T-helper 1 cell (primary cell): ENCODE measurements at places on chromosomes 7 and 10.

GRCh38 chr7:118737935-118738334 is 513.4 kb downstream of the ANKRD7 start:
- DNase-seq = no peak

DNA sequence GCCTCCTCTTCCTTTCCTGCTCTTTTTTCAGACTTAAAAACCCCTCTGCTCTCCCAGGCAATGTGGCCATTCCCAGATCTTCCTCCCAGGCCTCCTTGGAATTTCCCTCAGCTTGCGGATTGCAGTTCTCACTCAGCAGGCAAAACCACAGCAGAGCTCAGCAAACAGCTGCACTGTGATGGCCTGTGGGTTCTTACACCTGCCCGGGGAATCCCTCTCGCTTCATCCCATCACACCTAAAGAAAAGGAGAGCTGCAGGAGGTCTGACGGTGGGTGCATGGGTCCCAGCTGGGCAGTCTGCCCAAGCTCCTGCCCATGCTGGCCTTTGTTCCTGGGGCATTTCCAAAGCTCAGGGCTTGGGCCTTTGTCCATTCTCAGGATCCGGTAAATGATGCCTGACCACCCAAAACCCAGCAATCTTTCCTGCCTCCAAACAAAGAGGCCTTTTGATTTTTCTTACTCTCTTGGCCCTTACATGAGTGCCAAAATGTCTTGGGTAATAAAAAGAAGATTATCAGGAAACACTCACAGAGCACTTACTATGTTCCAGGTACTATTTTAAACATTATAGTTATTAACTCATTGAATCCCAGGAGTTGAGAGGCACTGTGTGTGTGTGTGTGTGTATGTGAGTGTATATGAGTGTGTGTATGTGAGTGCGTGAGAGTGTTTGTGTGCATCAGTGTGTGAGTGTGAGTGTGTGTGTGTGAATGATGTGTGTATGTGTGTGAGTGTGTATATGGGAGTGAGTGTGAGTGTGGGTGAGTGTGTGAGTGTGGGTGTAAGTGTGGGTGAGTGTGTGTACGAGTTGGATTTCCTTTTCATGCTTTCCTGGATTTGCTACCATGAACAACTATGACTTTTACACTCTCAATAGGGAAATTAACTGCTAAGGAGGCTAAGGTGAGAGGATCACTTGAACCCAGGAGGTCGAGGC is 64.5 kb upstream of the PODXL start:
- no peak for DNase-seq

DNA sequence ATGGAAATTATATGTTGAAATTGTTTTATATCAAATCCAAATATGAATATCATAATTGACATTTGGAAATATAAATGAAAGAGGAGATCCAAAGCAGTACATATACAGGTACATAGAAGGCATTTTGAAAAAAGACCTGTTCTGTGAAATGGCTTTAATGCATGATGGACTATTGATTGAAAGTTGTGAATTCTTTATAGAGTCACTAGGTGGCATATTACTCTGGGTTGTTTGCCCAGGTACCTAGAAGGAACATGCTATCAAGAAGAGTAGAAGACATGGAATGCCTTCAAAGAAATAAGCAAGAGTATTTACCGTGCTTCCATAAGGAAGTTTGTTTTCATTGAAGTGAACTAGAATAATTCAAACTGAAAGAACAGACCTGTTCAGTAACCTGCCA is 160.0 kb upstream of the ANK3 start:
- peak; percentile 46 for DNase-seq

- DNase-seq = no peak
These were observed 101.2 kb downstream of the ARL4A start for GRCh38 chr7:12788591-12788990.

- no peak for DNase-seq
These were observed 116.7 kb upstream of the C7orf33 start for GRCh38 chr7:148473703-148474480.

- no peak for DNase-seq
These were observed 912 bp upstream of the DUSP5 start for GRCh38 chr10:110496553-110497437.

DNA sequence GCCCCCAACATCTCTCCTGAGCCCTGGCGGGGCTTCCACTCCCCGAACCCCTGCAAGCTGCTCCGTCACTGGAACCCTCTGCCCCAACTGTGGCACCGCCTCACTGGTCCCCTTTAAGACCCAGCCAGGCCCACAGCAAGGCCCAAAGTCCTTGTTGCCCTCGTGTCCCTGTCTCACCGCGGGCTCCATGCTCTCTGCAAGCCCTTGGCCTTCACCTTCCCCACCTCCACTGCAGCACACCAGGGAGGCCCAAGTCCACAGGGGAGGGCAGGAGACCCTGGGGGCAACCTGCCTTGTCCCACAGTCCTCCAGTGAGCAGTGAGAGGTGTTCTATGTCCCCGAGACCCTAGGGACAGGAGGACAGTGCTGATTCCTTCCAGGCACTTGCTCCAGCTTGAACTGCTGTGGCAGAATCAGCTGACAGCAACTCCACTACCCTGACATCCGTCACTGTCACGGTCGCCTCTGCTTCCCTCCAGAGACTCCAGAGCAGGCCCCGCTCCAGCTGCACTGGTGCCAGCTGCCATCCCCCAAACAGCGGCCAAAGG is 105.3 kb downstream of the CYTH3 start:
- no peak for DNase-seq

DNA sequence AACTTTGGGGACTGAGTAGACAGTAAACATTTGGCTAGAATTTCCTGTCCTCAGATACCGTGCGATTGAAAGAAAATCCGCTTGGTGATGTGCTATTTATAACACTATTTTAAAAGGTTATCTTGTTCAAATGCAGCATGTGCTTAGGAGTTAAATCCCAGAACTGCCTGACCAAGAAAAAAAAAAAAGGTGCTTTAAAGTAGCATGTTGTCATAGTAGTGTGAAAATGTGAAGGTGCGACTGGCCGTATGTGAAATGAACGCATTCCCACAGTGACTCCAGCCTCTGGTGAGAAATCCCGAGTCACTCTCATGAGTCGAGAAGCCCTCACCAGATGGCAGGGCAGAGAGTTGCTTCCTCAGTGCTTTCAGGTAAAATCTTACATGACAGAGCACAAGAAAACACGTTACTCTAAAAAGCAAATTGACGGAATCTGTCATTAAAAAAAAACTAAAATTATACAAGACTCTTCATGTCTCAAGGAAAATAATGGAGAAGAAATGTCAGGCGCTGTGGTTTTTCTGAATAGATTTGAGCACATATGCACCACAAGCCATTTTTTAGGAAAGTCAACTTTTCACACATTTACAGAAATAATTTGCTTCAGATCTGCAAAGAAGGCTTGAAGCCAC is 18.4 kb upstream of the KLF6 start:
- DNase-seq = no peak

DNA sequence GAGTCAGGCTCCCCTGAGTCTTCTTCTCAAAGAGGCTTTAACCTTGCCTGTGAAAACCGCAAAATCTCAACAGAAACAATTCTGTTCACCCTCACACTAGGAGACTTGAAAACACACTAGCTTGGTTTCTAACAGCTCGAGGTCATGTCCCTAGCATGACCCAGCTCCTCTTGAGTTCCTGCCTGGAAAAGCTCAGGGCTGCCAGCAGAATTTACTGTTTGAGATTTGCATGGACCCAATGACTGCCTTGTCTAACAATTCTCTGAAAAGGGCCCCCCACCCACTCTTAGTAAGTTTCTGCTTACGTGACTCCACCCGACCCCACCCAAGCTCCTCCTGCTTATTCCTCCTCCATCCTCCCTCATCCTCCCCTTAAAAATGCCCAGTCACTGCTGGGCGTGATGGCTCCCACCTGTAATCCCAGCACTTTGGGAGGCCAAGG is 85.1 kb upstream of the KMT2C start:
- no peak for DNase-seq
